ENCODE measurements at places on chromosomes 12 and 14.

DNA sequence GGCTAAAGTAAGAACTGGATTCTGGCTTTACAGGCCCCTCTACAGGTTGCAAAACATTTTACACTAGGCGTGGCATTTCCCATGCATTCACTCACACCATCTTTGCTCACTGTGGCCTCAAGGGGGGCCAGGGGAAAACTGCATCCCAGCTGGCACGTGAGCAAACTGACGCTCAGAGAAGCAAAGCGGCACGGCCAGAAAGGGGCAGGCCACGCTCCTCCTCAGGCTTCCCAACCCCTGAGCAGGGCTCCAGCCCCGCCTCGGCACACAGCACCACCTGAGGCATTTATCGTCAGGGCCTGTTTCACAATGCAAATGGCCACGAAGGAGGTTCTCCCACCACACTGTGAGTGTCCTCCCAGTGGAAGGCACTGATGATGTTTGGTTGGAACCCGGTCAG is 90.8 kb downstream of the BCL11B start:
- DNase-seq = no peak

DNA sequence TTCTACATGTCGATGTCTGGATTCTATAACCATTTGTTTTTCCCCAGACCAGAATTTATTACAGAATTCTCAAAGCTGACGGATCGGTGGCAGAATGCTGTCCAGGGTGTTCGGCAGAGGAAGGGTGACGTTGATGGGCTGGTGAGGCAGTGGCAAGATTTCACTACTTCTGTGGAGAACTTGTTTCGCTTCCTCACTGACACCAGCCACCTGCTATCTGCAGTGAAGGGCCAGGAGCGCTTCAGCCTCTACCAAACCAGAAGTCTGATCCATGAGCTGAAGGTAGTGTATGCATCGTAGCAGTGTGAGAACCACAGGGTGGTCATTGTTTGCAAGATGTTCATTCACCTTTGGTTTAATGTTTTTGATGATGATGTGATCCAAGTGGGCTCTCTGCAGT is 124.0 kb downstream of the ESR2 start:
- no peak for DNase-seq

GRCh38 chr14:23633160-23633701 is 2.9 kb upstream of the DHRS2 start:
- no peak for DNase-seq

DNA sequence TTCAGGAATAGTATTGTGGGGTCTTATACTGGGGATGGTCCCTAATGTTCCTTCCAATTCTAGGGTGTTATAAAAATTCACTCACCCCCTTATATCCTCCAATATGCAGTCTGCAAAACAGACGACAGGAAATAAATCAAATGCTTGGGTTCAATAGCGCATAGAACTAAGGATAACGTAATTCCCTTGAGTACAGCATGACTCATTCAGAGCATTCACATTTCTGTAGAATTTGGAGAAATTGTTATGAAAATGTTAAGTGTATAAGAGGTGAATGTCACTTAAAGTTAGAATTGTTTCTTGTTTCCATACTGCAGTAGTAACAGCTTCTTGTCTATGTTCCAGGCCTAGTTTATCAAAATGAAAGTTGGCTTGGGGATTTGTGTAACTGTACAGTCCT is 271.4 kb downstream of the RPS29 start:
- DNase-seq = no peak

DNA sequence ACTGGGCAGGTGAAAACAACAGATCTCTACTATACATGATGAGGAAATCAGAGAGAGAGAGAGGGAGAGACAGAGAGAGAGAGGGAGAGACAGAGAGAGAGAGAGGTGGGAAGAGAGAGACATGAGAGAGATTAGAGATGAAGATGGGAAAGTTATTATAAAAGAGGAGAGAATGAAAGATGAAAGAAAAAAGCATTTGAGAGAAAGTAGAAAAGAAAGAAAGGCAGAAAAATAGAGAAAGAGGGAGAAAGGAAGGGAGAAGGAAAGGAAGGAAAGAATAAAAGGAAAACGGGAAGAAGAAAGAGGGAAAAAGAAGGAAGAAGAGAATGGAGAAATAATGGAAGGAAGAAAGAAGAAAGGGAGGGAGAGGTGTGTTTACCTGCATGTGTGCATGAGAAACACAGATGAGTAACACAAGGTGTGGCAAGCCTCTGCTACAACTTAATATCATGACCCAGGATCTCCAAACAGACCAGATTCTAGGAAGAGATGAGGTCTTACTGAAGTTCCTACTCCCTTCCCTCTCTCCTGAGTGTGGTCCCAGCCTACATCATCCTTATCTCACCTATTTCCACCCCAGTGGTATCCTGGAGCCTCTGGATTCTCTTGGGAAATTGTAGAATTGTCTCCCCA is 176.3 kb downstream of the C12orf75 start:
- DNase-seq = no peak

DNA sequence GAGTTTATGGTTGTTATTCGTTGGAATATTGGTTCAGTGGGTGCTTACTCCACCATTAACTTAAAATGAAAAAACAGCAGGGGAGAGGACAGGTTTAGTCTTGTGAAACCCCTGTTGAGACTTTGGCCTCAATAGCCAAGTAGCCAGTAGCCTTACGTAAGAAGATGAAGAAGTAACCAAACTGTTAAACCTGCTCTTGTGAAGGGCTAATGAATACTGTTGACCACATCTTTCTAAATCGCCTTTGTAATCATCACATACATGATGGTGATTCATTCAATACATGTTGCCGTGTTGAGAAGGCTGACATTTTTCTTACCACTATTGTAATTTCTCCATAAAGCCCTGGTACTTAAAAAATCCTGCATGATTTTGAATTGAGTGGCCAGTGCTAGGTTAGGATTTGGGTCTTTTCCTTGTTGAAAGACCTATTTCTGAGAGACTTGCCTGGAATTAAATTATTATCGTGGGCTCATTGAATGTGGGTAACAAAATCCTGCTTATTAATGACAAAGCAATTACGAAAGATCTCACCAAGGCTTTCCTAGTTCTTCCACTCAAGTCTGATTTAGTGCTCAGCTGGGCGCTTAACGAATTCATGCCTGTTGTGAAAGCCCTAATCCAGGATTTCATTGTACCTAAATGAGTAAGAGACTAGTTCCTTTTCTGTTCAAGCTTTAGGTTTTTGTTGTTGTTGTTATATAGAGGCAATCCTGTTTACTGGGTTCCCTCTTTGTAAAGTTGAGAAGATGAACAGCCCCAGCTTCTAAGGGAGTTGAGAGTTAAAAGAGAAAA is 333.1 kb downstream of the FUT8 start:
- DNase-seq = no peak

DNA sequence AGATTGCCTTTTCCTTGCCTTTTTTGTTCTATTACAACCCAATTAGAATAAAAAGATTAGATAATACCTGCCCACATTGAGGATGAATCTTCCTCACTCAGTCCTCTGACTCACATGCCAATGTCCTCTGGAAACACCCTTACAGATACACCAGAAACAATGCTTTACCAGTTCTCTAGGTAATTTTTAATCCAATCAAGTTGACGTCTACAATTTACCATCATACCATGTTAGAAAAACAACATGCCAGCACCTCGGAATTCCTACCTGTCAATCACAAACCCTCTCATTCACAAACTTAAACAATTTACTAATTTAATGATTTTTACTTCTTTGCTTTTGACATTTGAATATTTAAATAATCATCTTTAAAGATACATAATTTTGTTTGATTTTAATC is 953.8 kb downstream of the TRHDE start:
- DNase-seq = no peak

DNA sequence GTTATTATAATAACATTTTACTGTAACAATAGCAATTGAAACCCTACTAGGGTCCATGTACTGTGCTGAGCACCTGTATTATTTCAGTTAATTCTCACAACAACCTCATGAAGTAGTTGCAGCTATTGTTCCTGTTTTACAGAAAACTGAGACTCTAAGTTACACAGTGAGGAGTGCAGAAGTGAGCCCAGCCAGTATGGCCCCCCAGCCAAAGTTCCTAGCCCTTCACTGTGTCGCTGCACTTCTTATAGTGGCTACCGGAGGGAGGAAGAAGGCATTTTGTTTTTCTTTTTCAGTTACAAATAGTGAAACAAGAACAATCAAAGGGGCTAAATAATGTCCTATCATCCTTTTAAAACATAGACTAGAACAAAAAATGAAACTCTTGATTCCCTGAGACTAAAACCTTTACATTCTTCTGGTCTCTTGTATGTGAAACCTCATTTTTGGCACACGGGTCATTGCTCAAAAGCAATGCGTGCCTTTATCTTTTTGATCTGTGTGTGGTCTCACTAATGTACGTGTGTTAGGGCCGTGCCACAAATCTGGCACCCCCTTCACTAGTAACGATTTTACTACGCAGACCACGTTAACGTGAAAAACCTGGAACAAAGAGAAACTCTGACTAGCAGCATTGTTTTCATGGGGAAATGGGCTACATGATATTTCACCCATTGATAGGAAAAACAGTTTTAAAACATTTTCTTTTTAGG is 88.7 kb downstream of the LLPH start:
- DNase-seq = no peak

DNA sequence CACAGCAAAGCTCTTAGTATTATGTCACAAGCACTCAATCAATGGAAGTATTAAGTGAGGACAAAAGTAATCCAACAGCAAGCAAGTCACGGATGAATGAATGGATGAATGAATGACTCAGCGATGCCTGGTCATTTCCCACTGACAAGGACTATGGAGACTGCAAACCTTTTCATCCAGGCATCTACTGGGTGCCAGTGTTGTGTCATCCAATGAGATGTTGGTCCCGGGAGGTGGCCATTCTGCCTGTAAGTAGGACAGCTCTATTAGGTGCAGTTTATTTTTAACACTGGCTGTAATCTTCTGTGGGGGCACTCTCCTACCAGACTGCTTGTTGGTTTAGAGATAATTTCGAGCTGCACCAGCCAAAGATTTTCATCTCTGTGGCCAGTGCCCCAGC is 39.4 kb downstream of the STAB2 start:
- DNase-seq = no peak

- DNase-seq = no peak
These were observed 6.2 kb upstream of the CCER1 start for GRCh38 chr12:90961154-90961553.

DNA sequence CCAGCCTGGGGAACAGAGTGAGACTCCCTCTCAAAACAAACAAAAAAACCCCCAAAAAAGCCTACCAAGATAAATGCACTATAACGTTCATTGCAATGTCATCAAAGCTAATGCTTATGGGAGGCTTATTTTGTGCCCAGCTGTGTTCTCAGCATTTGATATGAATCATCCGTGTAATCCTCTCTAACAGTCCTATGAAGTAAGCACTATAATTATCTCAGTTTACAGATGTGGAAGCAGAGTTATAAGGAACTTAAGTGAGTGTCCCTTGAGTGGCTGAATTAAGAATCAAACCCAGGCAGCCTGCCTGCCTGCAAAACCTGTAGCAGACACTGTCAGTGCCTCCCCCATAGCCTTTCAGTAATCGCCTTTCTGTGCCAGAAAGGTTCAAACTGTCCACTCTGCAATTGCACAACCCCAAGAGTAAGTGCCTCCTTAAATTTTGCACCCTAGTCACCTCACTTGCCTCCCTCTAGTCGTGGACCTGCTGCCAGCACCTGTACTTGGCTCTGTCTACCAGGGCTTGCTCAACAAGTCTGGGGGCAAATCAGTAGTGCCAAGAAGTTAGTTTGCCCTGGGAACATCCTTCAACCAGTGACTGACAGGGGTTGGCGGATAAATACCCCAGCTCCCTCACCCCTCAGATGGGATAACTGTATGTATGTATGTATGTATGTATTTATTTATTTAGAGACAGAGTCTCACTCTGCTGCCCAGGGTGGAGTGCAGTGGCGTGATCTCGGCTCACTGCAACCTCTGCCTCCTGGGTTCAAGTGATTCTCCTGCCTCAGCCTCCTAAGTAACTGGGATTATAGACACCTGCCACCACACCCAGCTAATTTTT is 23.8 kb upstream of the PPP1CC start:
- DNase-seq = no peak

DNA sequence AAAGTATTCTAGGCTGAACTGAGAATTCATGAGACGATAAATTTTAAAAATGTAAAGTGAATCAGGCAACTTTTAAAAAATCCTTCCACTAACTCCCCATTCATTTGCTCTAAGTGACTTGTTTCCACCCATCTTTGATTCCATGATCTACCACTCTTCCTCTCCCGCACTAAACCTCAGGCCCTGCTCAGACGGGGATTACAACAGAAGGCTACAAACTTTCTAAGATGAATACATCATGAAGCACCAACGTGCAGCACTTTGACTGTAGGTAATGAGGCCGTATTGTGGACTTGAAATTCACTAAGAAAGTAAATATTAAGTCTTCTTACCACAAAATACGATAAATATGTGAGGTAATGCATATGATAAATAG is 30.0 kb downstream of the TMEM132D start:
- no peak for DNase-seq

DNA sequence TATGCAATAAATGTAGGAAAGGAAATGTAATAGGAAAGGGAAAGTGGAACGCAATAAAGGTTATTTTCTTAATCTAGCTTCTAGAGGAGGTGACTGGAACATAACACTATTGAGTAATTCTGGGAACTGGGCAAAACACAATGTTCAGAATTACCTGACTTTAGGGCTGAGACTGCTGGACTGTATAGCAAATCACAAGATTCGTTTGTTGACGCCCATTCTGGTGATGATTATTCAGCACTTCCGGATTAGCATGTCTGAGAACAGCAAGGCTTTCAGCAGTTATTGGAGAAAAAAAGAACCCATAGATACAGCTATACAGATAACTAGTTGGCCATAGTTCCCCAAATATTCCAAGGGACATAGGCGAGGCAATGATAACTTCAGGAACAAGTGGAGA is 2.3 kb upstream of the KLRD1 start:
- no peak for DNase-seq

DNA sequence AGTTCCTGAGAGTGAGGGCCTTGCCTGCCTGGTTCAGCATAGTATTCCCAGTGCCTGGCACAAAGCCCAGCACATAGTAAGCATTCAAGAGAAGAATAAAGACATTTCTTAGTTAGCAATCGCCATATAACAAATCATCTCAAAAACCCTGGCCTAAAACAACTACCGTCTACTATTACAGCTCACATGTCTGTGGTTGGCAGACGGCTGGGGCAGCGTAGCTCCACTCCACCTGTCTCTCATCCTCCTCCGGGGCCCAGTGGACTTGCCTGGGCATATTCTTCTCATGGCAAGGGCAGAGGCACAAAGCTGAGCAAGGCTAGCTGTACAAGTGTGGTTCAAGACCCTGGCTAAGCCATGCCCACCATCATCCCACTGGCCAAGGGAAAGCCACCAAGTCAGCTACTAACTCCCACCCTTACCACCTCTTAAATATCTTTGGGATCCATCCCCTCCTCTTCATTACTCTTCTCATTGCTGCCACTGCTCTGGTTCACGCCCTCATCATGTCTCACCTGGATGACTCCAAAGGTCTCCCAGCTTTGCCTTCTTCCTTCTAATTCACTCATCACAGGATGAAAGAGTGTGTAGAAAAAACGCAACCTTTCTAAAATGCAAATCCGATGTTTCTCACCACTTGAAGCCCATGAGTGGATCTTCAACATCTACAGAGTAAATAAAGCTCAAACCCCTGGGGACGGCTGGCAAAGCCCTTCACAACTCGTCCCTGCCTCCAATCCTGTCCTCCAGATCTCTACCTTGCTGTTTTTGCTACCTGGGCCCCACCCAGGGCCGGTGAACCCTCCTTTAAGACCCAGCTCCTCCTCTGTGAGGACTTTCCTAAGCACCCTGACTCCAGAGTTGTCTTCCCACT is 10.4 kb downstream of the TMEM229B start:
- DNase-seq = no peak

- DNase-seq = no peak
These were observed 457.3 kb downstream of the LRIG3 start for GRCh38 chr12:58463051-58463450.

- no peak for DNase-seq
These were observed 3.0 kb upstream of the CRACR2A start for GRCh38 chr12:3755898-3756297.

GRCh38 chr12:108752387-108752786 is 21.1 kb upstream of the CORO1C start:
- DNase-seq = no peak

Measured in stimulated activated CD4-positive, alpha-beta T cell treated with anti-CD3 and anti-CD28 coated beads, Interleukin-1b, Interleukin-23, amount 100 ng/mL, for 24 hours (primary cell).